ENCODE measurements at places on chromosomes 4 and X.

DNA sequence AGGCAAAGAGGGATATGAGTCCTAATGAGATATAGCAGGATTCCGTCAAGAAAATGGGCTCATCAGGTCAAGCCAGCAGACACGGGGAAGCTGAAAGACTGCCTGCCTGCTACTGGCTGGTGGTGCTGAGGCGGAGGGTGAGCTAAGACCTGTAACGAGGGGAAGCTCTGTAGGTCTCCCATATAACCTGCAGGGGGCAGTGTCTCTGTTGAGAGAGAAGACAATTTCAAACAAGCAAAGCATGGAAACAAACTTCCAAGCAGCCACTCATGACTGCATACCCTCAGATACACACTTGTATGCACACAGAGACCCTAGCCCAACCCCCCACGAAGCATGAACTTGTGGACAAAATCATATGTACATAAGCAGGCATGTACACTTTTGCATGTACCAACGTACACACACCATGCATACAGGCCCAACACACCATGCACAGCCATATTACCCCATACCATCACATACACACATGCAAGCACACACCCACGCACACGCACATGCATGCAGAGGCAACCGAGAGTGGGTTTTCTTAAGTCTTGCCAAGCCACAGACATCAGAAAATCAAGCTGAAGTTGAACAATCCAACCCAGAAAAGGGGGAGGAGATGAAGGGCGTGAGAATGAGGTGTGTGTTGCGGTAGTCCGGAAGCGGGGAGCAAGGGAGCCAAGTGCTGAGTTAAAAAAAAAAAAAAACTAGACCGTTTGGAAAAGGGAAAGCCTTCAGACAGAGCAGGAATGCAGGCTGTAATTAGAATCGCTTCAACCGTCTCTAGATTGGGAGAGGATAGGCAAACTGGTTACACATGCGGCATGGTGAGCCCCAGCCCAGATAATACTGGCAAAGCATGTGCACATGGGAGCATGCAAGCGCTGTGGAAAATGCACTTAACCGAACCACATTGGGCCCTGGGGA is 71.0 kb downstream of the PJA1 start:
- no peak for DNase-seq

DNA sequence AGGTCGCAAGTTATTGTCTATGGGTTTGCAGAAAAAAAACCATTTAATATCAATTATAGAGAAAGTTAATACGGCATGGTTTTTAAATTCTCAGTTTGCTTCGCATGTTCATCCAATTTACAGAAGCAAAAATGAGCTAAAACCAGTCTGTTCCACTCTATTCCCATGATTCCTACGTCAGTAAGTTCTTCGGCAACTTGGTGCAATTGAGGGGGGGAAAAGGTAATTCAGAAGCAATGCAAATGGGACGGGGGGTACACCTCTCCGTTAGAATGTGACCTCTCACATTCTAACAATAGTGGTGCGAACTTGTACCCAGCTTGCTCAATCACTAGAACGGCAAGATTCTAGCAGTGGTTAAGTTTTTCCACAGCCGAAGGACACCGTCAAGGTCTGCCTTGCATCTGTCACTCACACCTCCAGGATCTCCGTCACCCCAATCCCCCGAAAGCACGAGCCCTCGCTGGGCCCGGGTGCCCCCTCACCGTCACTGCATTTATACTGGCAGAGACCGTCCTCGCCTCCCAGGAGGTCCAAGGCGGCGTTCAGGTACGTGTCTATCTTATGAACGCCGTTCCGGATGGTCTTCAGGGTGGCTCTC is 653 bp downstream of the PLA2G12A start:
- DNase-seq, result no peak

DNA sequence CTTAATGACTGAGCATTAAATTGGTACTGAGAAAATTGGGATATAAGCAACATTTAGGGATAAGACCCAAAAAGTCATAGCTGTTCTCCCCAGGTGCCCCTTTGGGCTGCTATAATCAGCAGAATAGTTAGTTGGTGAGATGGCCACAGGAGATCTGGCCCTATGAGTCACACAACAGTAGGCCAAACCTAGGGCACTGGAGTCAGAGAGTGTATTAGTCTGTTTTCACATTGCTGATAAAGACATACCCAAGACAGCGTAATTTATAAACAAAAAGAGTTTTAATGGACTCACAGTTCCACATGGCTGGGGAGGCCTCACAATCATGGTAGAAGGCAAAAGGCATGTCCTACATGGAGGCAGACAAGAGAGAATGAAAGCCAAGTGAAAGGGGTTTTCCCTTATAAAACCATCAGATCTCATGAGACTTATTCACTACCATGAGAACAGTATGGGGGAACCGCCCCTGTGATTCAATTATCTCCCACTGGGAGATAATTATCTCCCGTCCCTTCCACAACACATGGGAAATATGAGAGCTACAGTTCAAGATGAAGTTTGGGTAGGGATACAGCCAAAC is 338.3 kb upstream of the NR3C2 start:
- no peak for DNase-seq

GRCh38 chr4:8696369-8697127 is 104.0 kb downstream of the CPZ start:
- DNase-seq, result no peak

- peak; percentile 30 for DNase-seq
Observed at GRCh38 chrX:132219343-132219768, at the start of gene RAP2C. Gene RAP2C (minus strand): TSS chrX:132219447. CDS start chrX:132217268, 2,179 bp downstream.

GRCh38 chrX:132489578-132490419 is 961 bp upstream of the MBNL3 start:
- peak; percentile 15 for DNase-seq

DNA sequence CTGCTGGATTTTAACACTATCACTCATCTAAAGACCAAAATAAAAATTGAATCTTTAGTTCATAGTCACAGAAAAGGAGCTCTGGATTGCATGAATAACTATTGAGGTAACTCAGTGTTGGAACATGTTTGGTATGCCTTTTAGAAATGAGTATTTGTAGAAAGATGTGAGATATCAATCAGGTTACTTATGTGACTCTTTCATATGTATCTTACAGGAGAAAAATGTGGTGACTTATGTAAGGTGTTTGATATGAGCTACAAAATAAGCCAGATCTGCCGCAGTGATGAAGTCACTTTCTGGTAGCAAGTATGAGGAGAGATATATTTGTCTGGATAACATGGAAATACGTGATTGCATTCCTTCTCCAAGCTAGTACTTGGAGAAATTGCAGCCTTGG is 1653.3 kb upstream of the PCDH7 start:
- DNase-seq, result no peak

- DNase-seq, result no peak
Observed at GRCh38 chr4:109701566-109702410, 1.5 kb downstream of the CASP6 start.

DNA sequence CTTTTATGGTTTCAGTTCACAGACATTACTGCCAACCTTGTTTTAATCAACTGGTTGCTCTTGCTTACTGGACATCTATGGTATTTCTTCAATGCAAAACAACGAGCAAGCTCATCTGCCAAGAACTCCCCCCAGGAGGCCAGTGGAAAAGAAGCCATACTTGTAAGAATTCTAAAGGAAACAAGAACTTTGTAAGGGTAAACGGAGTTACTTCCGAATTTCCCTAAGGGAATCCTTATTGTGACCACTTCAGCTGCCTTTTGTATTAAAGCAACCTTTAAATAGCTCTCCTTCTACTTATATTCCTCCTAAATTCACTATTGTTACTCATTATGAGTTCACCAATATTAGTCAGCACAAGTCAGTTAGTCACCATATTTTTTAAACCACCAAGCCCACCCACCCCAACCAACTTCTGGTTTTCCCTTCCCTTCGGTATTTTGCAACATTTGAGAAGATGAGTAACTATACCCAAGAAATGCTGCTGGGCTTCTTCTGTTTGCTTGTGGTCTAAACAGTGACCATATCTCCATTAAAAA is 602.8 kb upstream of the DIPK2B start:
- peak; percentile 15 for DNase-seq

GRCh38 chr4:52665592-52665991 is 6.5 kb upstream of the USP46 start:
- no peak for DNase-seq

DNA sequence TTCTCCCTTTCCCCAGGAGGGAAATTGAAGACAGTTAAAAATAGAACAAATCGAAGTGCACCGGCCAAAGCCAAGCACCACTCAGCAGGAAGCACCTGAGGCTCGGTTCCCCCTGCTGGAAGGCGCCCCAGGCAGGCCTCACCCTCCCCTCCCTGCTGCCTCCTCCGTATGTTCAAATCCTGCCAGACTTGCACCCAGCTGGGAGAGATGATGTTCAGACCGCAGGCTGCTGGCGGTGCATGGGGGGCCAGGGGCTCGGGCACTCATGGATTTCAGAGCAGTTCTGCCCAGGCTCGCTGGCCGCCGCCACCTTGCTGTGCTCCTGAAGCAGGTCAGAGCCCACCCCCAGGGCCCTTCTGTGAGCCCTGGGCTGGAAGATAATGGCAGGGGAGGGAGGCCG is 91.4 kb downstream of the DCTD start:
- DNase-seq, result no peak

GRCh38 chrX:149003863-149004660 is 501.0 kb downstream of the IDS start:
- no peak for DNase-seq

DNA sequence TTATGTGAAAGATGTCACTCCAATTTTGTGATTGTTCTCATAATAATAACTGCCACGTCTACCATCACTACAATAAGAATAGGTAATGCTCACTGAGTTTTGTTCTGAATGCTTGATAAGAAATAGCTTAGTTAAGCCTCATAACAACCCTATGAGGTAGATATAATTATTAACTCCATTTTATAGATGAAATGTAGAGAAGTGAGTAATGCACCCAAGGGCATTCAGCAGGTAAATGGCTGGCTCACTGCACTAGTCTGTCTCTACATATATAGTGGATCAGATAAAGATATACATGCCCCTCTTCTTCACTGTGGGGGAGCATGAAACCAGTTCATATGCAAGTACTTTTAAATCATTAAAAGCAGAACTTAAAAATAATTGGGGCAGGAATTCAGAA is 65.8 kb upstream of the SLC4A4 start:
- no peak for DNase-seq

- no peak for DNase-seq
Observed at GRCh38 chr4:8524595-8525382, 55.4 kb upstream of the GPR78 start.

DNA sequence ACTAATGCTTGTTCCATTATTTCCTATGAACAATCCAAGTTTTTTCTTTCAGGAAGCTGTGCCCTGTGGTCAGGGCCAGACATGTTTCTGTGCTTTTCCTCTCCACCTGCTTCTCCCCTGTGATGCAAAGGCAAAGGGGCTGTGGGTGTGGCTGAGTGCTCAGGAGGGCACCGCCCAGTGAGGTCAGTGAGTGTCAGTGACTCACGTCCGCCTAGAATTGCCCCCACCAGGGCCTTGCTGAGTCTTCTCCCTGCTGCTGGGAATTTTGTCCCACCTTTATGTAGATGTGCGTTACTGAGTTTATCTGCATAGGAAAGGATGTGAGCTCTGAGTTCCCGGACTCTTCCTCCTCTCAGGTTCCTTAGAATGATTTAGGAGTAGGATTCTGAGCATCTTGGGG is 283.2 kb downstream of the DCHS2 start:
- no peak for DNase-seq

GRCh38 chrX:135518161-135518560 is 2.3 kb upstream of the INTS6L start:
- DNase-seq, result no peak

GRCh38 chrX:1451661-1452515 is 821 bp downstream of the ASMTL start:
- no peak for DNase-seq

GRCh38 chr4:40840255-40840984 is 90.7 kb downstream of the NSUN7 start:
- DNase-seq, result no peak

GRCh38 chrX:49710744-49711319 is 15.0 kb upstream of the PAGE1 start:
- DNase-seq, result no peak

- no peak for DNase-seq
Observed at GRCh38 chrX:112067601-112068000, 15.0 kb downstream of the TRPC5 start.

DNA sequence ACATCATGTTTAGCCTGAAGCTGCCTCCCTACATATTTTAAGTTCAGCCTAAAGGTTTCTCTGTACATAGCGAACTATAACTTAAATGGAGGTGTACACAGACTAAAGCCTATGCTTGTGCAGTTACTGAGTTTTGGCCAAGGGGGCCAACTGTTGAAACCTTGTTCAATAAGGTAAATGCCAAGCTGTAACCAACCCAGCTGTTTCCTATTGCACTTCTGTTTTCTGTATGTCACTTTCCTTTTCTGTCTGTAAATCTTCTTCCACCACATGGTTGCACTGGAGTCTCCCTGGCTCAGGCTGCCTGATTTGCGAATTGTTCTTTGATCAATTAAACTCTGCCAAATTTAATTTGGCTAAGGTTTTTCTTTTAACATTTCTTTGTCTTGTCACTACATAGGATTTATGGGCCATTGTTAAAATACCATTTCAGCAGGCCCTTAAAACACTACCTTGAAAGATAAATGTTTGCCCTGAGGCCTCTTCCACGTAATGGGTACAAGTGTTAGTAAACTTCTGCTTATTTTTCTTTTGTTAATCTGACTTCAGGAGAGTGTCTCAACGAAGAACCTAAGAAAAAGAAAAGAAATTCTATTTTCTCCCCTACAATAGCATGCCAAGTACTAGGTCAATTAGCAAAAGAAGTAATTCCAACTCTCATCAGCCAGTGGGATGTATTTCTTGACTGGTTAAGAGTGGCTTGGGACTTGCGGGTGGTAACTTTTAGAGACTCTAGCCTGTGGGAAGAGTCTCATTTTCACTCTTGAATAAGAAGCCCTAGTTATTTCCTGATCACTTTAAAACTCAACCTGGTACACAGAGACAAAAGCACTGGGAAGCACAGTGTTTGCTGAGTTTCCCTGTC is 45.7 kb upstream of the PRSS12 start:
- no peak for DNase-seq

DNA sequence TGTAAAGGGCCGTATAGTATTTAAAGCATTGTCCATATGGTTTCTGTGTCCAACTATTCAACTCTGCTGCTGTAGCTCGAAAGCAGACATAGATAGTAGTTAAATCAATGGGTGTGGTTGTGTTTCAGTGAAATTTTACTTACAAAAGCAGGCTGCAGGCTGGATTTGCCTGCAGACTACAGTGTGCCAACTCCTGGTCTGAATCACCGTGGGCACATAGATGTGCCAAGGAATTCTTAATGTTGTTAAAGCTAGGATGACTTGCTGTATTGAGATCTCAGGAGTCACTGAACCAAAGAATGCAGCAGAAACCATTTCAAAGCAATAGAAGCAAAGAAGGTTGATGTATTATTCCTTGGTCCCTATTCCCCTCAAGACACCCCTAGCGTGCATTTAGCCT is 379.0 kb downstream of the STIM2 start:
- DNase-seq, result no peak

DNA sequence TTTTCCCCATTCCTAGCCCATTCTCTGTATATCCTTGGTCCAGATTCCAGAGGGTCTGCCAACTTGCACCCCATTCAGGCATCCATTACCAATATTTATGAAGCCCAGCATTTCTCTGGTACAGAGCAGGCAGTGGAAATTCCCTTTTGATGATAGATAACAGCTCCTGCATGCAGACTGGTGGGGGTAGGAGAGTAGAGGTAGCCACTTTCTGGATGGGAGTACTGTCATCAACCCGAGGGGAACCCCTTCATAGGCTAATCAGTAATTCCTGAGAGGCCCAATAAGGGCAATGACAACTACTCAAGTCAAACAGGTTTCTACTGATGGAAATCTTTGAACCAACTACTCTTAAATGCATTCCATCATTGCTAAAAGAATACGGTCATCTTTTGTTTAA is 63.7 kb downstream of the COL25A1 start:
- DNase-seq, result no peak
